GM23338 (cell line): ENCODE measurements at places on chromosomes 5 and 9. TPM values are rescaled to one million over a fixed set of nuclear protein-coding genes. Genes with fewer than 3 reads are reported as not detected.

Gene DOCK8
- polyA plus RNA-seq, result 1.2 and 2.6 TPM in 2 replicates

GRCh38 chr5:82641331-82642003 is 363.3 kb upstream of the RPS23 start:
- peak; percentile 70 for DNase-seq

GRCh38 chr9:117093891-117094844 is 320.7 kb downstream of the ASTN2 start:
- no peak for DNase-seq

DNA sequence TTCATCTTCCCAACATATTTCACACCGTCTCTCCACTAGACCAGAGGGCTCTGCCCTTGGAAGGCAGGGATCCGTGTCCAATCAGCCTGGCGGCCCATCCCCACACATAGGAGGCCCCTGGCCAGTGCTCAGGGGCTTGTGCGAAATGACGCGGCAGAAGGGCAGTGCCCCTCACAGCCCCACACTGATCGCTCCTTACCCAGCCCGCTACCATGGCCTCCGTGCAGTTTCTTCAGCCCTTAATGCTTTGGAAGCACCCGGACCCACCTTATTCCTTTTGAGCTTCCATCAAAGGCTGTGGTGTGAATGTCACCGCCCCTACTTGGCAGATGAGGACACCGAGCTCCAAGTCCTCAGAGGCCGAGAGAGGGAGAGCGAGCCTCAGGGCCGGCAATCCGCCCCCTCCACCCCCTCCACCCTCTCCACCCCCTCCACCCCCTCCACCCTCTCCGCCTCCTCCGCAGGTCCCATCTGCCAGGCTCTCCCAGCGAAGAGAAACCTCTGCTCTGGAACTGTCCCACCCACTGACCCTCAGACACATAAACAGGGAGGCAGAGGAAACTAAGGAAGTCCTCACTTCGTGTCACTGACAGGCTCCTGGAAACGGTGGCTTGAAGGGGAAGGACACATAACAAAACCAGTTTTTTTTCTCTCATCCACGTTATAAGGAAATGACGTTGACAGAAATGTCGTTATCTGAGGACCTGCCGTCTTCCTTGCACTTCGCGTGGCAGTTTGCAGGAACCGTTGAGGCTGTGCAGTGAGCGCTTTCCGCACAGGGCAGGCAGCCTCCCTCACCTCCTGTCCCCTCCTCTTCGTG is 13.9 kb downstream of the QSOX2 start:
- DNase-seq, result no peak
